Mesothelial cell of epicardium (in vitro differentiated cells): ENCODE measurements at places on chromosomes 2 and 18.
A peak's percentile ranks its signal among the peaks of the same experiment; 100 is the strongest.

- DNase-seq, result no peak
Measured at GRCh38 chr18:41695441-41695840, 259.6 kb upstream of the PIK3C3 start.

DNA sequence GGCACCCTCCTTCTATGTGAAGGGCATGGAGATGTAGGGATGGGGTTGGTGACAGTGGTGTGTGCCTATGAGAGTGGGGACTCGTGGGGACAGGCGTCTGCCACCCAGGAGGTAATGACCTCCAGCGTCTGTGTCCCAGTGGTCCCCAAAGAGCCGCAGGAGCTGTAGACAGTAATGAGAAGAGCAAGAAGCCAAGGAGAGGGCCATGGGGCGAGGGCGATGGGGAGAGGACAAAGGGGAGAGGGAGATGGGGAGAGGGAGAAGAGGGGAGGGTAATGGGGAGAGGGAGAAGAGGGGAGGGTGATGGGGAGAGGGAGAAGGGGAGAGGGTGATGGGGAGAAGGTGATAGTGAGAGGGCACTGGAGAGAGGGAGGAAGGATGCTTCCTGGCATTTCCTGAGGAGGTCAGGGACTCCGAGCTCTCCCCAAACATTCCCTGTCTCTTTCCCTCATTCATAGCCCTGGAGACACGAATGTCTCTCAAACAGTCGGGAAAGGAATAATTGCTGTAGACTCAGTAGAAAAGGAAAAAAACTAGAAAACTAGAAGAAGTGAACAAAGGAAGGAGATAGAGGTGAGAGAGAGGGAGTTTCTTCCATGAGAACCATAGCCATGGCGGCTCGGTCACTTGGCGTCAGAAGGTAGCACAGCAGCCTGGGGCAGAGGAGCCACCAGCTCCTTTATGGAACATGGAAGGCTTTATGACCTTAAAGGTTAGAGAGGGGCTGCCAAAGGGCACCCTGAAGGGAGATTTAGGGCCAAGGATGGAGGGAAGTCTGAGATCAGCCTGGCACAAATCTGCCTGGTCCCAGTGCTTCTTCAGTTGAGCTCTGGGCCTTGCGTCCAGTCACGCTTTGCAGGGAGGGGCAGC is 39.5 kb downstream of the PSD4 start:
- no peak for DNase-seq

- no peak for DNase-seq
Measured at GRCh38 chr2:23158306-23158705, 226.7 kb upstream of the KLHL29 start.

- DNase-seq, result peak; percentile 48
Measured at GRCh38 chr2:8684878-8685696, 3.2 kb downstream of the ID2 start.

- DNase-seq, result no peak
Measured at GRCh38 chr2:233468047-233468740, 98.4 kb downstream of the USP40 start.

- DNase-seq, result no peak
Measured at GRCh38 chr2:23314687-23315086, 70.3 kb upstream of the KLHL29 start.
